CD14-positive monocyte (primary cell): ENCODE measurements at places on chromosomes 6 and 20. TPM values are rescaled to one million over a fixed set of nuclear protein-coding genes. Genes with fewer than 3 reads are reported as not detected.
A peak's percentile ranks its signal among the peaks of the same experiment; 100 is the strongest.

DNA sequence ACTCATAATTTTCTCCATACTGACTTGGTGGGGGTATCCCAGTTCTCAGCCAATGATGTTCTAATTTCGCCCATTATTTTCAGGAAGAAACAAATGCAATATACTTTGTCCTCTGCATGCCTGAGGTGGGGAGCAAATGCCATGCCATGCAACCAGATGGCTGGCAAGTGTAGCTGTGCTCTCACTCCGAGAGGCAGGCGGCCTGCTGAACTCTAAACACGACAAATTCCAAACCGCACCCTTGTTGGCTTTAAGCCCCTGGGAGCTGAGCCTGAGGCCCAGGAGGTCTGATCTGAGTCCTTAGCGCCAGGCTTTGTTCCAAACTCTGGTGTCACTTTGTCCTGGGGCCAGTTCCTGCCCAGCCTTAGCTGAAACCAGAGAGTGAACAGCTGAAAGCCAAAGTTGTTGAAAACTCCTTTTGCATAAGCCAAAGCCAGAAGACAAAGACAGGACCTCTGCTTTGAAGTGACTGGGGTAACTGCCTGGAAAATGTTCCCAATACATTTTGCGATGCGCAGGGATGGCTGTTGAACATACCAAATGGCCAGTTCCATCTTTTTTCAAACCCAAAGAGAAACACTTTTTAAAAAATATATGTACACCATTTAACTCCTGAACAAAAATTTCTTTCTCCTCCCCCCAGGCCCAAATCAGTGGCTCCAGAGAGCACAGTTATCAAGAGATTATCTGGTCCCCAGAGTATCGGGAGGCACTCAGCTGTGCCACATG is 46.2 kb downstream of the TTI1 start:
- H3K27ac ChIP-seq = no peak overlapping the region
- peaks cover 61% of the 10 kb centered on the region for H3K36me3 ChIP-seq
- no peaks in the 10 kb centered on the region for H3K27me3 ChIP-seq
- H3K4me1 ChIP-seq = peaks cover 30% of the 10 kb centered on the region

- H3K4me3 ChIP-seq = no peak overlapping the region
- H3K4me1 ChIP-seq = peaks cover 7% of the 10 kb centered on the region
- H3K36me3 ChIP-seq = peaks cover 8% of the 10 kb centered on the region
- no peak for DNase-seq
Measured at GRCh38 chr6:7121700-7122241, 14.0 kb downstream of the RREB1 start.

The SLC22A3 gene
- not detected for polyA plus RNA-seq

DNA sequence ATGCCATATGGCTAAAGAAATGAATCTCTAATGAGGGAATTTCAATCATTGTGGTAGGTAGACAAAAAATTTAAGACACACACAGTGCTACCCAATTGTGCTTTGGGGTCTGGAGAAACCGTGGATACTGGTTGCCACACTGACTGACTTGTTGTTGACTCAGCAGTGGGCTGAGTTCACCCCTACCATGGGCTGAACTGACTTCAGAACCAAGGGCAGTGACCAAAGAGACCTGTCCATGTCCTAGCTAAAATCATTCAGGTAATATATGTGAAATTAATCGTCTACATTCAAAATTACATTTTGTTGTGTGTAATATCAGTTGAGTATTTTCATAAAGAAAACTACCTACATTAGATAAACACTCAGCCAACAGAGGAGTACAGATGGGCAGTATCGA is 131.6 kb downstream of the PDE7B start:
- no peak overlapping the region for H3K27ac ChIP-seq
- H3K4me3 ChIP-seq = no peak overlapping the region
- H3K36me3 ChIP-seq = no peaks in the 10 kb centered on the region
- DNase-seq = no peak
- H3K4me1 ChIP-seq = no peaks in the 10 kb centered on the region
- no peaks in the 10 kb centered on the region for H3K27me3 ChIP-seq

The XKR7 gene
- polyA plus RNA-seq = 0.33 and 0.43 TPM in 2 replicates

GRCh38 chr6:17152703-17153102 is 50.9 kb downstream of the STMND1 start:
- no peak overlapping the region for H3K4me3 ChIP-seq
- peaks cover 2% of the 10 kb centered on the region for H3K27me3 ChIP-seq
- H3K27ac ChIP-seq = no peak overlapping the region

DNA sequence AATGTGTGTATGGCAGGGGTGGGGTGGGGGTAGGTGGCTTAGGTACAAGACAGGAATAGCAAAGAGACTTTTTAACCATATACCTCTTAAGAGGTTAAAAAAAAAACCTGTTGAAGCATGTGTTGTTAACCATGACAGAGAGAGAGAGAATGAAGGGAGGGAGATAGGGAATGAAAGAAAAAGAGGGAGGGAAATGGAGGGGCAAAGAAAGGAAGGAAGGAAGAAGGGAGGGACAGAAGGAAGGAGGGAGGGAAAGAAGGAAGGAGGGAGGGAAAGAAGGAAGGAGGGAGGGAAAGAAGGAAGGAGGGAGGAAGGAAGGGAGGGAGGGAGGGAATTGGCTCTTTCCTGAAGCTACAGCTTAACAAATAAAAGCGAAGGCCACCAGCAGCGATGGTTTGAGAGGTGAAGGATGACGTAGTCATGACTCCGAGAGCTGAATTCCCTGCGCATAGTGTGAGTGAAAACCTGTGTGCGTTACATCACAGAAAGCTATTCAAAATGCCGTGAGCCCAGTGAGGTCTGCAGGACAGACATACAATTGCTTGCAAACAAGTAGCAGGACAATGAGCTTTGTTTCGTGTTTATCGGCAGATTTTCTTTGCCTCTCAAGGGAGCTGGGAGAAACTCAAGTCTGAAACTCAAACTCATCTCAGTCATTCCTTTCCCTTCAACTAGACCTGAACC is 88.6 kb upstream of the NEDD9 start:
- DNase-seq = no peak
- H3K27ac ChIP-seq = no peak overlapping the region
- H3K36me3 ChIP-seq = peaks cover 16% of the 10 kb centered on the region

DNA sequence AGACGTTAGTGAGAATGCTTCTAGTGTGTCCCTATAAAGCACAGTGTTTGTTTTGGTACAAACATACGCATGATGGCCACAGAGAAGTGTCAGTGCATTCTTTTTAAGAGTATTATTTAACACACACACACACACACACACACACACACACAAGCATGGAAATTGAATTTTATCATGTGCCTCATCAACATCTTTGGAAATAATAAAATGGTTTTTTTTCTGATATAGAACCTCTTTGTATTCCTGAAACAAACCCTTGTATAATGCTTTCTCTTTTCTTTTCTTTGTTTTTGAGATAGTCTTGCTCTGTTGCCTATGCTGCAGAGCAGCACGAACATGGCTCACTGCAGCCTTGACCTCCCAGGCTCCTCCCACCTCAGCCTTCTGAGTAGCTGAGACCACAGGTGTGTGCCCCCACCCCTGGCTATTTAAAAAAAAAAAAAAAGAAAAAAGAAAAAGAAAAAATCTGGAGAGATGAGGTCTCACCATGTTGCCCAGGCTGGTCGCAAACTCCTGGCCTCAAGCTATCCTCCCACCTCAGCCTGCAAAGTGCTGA is 116.2 kb upstream of the SYNDIG1 start:
- H3K4me3 ChIP-seq = no peak overlapping the region
- DNase-seq = no peak
- H3K27ac ChIP-seq = no peak overlapping the region

GRCh38 chr6:163149279-163149848 is 265.2 kb upstream of the QKI start:
- no peaks in the 10 kb centered on the region for H3K27me3 ChIP-seq
- no peak overlapping the region for H3K27ac ChIP-seq
- H3K4me3 ChIP-seq = no peak overlapping the region
- no peak for DNase-seq

DNA sequence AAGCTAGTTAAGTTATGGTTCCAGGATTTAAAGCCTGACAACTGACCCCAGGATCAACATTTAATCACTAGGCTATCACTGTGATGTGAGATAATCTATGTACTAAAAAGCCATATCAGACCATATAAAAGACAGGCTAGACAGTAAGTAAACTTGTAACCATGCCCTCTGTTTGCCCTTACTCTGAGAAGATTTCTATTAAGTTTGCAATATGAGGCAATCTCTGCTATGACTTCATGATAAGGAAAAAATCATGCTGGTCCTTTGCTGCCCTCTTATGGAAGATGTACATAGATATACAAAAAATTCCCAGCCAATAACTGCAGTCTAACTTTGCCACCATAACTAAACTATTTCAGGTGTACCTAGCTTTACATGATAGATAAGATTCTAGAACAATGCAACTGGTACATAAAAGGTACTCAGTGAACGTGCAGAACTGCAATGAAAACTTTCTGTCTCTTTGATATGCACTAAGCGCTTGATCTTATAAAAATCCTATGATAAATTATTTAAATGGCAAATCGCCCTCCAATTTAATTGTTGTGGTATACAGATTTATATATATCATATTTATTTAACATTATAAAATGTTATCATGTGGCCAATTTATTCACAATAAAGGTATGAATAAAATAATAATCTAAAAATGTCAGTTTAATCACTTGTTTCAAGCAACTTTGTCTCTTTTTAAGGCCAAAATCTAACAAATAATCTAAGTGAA is 70.5 kb downstream of the FAM217A start:
- peaks cover 11% of the 10 kb centered on the region for H3K4me1 ChIP-seq
- H3K36me3 ChIP-seq = peaks cover 4% of the 10 kb centered on the region

DNA sequence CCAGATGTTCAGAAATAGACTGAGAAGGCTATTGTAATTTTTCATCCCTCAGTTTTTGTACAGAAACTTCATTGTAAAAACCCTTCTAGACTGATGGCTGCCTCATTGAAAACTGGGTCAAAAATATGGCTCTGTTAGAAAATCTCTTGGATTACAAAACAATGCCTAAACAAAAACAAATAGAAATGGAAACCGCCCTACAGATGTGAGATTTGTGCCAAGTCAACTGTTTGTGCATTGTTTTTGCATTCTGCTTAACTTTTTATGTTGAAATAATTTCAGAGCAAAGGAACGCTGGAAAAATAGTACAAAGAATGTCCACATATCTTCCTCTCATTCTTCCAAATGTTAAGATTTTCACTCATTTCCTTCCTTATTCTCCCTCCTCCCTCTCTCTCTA is 425.1 kb downstream of the FOXA2 start:
- no peaks in the 10 kb centered on the region for H3K27me3 ChIP-seq
- DNase-seq = no peak
- no peaks in the 10 kb centered on the region for H3K4me1 ChIP-seq

GRCh38 chr6:56370127-56370540 is 122.8 kb upstream of the COL21A1 start:
- H3K4me1 ChIP-seq = peaks cover 9% of the 10 kb centered on the region
- H3K36me3 ChIP-seq = no peaks in the 10 kb centered on the region
- H3K27me3 ChIP-seq = no peaks in the 10 kb centered on the region
- no peak overlapping the region for H3K27ac ChIP-seq
- no peak for DNase-seq

DNA sequence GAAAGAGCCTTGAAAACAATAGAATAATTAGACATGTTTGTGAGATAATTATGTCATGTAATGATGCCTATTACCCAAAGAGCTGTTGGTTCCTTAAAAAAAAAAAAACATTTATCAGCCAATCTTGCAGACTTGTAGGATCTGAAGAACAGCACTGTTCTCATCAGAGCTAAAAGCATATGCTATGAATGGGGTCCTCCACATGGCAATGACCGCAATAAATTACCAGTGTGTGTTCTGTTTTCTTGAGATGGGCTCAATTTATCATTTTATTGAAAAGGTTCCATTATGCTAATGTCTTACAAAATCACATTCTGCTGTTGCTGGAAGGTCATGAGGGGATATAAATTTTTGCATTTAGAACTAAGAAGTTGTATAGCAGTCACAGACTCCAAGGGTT is 484.7 kb downstream of the PRKN start:
- H3K4me3 ChIP-seq = no peak overlapping the region
- no peaks in the 10 kb centered on the region for H3K4me1 ChIP-seq
- H3K27ac ChIP-seq = no peak overlapping the region
- H3K27me3 ChIP-seq = no peaks in the 10 kb centered on the region

DNA sequence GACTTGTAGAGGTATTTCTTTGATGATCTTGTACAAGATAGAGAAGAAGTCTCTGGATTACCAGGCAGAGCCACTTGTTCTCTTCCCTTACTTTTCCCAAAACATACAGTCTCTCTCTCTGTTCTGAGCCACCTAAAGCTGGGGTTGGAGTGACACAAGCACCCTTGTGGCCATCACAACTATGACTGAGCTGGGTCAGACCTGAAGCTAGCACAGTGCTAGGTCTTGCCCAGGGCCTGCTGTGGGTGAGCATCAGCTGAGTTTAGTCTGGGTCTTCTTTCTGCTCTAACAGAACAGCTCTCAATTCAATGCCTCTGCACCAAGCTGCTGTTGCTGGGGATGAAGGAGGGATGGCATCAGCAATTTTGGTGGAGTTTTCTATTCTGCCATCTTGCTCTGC is 110.2 kb downstream of the HTR1B start:
- no peak overlapping the region for H3K27ac ChIP-seq
- H3K4me3 ChIP-seq = no peak overlapping the region
- H3K27me3 ChIP-seq = no peaks in the 10 kb centered on the region

- DNase-seq = no peak
- H3K4me3 ChIP-seq = peak overlapping the region; percentile 9
- H3K27me3 ChIP-seq = peaks cover 23% of the 10 kb centered on the region
- no peaks in the 10 kb centered on the region for H3K36me3 ChIP-seq
- no peak overlapping the region for H3K27ac ChIP-seq
Measured at GRCh38 chr20:19211661-19212468, 577 bp upstream of the SLC24A3 start.

DNA sequence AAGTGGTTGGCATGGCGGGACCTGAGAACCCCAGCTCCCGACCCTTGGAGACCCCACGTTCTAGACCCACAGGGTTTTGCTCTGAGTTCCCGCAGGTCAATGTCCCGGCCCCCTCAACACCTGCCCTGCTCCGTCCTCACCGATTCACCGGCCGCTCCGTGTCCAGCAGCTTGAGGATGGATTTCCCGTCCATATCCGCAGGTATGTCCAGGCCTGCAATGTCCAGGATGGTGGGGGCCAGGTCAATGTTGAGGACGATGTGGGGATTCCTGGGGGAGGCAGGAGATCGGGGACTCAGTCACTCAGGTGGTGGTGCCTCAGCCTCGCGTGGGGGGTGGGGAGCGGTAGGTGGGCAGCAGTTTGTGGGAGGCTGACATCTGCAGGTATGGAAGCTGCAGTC is 106.7 kb downstream of the SULF2 start:
- H3K4me1 ChIP-seq = no peaks in the 10 kb centered on the region
- no peak overlapping the region for H3K4me3 ChIP-seq
- H3K27ac ChIP-seq = no peak overlapping the region
- H3K36me3 ChIP-seq = peaks cover 100% of the 10 kb centered on the region
- DNase-seq = no peak

DNA sequence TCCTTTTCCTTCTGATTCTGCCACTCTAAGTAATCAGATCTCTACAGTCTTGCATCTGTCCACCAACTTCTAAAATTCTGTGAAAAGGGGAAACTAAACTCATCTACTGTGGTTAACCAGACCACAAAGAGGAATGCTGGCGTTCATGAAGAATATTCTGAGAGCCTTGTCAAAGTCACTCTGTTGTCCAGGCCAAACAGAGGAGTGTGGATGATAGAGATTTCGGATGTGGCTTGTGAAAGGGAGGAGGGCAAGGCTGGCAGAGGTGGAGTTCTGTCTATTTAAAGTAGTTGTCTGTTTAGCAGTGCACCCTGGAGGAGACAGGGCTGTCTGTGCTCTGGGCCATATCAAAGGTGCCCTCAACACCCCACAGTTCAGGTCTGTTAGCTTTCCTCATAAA is 33.9 kb downstream of the CCN2 start:
- H3K4me1 ChIP-seq = no peaks in the 10 kb centered on the region
- no peak overlapping the region for H3K4me3 ChIP-seq
- no peaks in the 10 kb centered on the region for H3K36me3 ChIP-seq
- no peak overlapping the region for H3K27ac ChIP-seq
- peaks cover 18% of the 10 kb centered on the region for H3K27me3 ChIP-seq

The NPBWR2 gene
- polyA plus RNA-seq = not detected in 2 replicates

GRCh38 chr6:21587179-21587960 is 6.2 kb upstream of the SOX4 start:
- H3K4me3 ChIP-seq = peak overlapping the region; percentile 98
- H3K36me3 ChIP-seq = no peaks in the 10 kb centered on the region
- no peaks in the 10 kb centered on the region for H3K27me3 ChIP-seq
- peaks cover 22% of the 10 kb centered on the region for H3K4me1 ChIP-seq

The BPIFB2 gene
- not detected for polyA plus RNA-seq
